ENCODE measurements at places on chromosomes 11 and 22.
A peak's percentile ranks its signal among the peaks of the same experiment; 100 is the strongest.

GRCh38 chr11:101881586-101881985, 33.2 kb upstream of the CEP126 start:
- no peak for DNase-seq

DNA sequence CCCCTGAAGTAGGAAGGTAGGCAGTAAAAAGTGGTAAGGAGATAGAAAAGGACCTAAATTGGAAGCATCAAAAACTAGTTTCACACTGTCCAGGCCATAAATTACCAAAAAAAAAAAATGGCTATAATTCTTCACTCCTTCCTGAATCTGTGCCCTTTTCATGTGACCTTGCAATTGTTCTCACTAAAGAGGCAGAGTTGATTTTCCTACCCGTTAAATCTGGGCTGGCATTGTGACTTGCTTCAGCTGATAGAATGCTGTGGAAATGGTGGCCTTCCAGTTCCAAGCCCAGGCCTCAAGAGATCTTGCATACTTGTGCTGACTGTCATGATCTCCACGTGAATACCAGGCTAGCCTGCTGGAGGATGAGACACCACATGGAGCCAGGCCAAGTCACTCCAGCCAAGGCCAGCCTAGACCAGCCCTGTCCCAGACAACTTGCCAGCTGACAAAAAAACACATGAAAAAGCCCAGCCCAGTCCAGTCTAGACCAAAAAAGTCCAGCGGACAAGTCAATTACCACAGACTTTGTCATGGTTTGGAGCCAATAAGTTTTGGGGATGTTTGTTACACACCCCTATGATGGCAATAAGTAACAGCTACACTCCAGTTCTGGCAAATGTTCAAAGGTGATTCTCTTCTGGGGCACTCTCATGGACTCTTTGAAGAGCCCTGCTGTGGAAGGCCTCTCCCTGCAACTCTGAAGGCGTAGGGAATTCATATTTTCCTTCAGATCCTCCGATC, 51.4 kb upstream of the NUP50 start:
- no peak for DNase-seq

DNA sequence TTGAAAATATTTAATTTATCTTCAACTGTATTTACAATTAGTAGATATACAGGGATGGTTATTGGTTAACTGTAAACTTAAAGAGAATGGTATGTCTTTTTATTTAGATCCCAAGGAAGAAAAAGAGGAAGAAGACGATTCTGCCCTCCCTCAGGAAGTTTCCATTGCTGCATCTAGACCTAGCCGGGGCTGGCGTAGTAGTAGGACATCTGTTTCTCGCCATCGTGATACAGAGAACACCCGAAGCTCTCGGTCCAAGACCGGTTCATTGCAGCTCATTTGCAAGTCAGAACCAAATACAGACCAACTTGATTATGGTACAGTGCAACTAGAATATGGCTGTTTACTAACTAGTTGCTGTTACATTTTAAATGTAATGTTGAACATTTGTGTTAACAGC, 12.7 kb upstream of the CNTF start:
- DNase-seq, result peak; percentile 72

DNA sequence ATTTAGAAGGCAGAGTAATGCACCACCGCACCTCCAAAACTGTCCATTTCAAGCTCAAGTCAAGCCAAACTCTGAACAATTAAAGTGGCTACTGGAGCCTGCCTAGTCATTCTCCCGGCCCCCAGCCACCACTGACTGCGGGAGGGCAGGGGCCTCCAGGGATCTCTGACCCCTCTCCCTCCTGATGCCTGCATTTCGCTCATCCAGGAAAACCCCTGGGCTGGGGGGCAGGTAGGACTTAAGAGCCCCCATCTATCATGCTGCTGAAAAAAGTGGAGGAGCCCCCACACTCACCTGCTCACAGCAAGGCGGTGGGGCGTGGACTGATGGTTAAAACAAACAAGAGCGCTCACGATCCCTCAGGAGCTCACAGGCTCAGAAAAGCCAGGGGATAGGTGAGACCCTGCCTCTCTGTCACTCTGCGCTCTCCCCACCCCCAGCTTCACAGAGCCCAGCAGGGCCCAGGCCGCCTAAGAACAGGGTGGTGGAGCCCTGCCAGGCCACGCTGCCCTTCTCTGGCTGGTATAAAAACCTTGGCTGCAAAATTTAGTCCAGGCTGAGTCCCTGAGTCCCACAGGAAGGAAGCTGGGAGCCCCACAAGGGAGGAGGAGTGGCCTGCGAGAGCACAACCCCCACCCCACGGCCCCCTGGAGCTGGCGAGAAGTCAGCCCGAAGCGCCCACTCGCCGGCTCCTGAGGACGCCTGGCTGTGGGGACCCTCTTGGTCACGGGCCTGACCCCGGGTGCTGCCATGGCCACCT, 21.0 kb upstream of the MOB2 start:
- peak; percentile 27 for DNase-seq

DNA sequence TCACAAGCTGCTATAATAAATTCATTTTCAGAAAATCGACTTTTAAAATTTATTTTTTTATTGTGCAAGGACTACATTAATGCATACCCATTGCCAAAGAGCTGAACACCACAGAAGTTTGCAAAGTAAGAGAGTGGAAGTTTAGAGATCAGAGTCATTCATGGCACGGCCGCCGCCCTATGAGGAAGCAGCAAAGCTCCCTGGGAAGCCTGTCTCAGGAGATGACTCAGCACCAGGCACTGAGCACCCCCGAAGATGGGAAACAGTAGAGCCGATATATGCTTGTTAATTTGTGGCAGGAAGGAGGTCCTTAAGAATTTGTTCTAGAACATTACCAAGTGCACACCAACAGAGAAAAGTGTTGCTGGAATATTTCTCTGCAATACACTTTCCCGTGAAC, 693.7 kb downstream of the OPCML start:
- no peak for DNase-seq

DNA sequence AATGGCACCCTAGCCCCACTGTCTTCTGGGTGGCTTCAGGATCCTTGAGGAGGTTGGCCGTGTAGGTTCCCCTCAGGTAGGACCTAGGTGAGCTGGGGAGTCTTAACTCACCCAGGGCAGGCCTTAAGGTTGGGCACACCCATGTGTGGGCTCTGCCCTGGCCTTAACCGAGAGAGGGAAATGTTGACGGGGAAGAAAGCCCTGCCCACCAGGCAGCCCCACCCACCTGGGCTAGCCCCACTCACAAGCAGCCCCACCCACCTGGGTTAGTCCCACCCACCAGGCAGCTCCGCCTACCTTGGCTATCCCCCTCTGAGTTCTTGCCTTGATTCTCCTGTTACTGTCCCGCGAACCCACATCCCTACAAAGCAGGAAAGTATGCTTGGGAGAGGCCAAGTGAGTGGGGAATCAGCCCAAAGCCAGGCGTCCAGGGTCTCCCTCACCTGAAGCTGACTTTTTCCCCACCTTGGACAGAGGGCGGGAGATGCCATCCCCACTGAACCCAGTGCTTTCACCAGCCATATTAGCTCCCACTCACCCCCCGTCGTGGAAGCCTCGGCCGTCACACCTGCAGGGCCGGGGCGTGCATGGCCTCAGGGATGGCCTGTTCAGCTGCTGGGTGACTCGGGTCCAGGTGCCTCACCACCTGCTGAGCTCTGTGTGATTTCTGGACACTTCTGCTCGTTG, at the start of gene MYEOV:
Gene MYEOV, plus strand, starts transcription at position 337 of the 687 bp plus-strand sequence. CDS start 1,200 bp downstream, outside the sequence.
- DNase-seq, result peak; percentile 20

DNA sequence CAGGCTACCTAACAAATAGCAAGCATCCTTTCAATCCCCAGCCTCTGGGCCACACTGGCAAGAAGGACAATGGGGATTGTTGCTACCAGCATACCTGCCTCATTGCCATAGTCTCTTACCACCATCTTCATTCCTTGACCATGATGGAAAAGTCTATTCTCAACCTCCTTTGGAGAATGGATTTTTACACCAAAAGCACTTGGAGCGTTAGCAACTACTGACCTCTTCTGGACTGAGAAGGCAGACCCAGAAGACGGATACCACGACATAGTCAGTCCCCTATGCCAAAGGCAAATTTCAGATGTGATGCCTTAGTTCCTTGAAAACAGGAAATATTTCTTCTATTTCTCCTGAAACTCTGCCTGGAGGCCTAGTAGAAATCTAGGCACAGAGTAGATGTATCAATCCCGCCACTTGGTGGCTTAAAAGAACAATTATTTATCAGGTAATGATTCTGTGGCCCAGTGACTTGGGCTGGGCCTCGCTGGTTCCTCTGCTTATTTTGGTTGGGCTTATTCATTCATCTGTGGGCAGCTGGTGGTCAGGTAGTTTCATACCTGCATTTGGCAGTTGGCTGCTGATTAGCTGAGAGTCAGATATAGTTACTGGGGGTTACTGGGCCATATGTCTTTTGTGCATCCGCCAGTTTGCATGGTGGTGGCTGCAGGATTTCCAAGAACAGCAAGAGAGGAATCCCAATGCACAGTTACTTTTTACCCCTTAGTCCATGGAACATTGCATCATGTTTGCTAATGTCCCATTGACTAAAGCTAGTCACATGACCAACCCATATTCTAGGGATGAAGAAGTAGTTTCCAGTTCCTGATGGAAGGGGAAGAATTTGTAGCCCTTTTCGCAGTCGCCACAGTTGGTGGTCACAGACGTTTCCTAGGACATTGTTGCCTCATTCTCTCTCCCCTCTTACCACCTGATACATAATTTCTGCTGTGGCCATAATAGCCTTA, 75.2 kb downstream of the DHCR7 start:
- no peak for DNase-seq

DNA sequence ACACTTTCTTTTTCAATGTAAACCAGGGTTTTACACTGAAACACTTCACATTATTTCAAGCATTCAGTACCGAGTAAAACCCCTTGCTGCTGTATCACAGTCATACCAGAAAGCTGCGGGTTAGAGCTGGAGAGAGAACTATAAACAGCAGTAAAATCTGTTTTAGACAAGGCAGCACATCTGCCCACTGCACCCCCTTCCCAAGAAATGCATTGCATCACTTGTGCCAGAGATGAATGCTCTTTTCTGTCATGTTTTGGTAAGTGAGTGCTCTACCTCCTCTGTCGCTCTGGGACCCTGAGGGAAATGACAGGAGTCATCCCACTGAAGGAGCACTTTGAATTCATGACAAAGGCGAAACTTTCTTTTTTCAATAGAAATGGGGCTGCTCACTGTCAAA, 107.2 kb downstream of the MAML2 start:
- no peak for DNase-seq

DNA sequence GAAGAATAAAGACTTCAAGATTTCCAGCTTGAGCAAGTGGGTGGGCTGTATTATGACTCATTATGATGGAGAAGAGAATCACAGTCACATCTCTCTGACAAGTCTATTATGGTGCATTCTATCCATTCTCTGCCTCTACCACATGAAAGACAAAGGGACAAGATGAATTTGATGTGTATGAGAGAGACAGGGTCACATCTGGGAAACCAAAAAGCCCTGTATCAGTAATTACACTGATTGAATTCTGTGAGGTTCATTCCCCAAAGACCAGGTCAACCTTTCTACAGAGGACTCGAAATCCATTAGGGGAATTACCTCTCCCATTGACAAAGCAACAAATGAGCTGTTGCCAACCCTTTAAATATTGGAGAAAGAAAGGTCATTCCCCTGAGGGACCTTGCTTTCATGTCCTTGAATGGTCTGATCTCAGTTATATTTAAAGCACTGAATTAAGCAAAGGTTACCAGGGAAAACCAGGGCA, 109.6 kb downstream of the USP35 start:
- DNase-seq, result no peak

GRCh38 chr11:83023410-83023809, 48.3 kb downstream of the RAB30 start:
- DNase-seq, result no peak

DNA sequence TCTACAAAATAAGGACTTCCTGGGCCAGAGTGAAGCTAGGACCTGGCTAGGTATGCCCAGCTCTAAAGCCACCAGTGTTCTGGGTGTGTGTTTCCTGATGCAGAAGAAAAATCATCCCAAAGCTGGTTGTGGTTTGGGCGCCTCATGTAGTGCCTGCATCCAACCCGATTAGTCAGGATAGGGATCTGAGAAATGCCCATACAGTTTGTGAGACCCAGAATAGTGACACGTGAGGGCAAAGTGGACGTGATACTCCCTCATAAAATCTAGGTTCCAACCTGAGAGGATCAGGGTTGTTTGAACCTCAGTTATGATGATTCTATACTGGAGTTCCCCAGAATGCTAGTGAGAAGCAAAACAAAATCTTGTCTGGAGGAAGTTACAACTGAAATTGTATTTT, 238.4 kb downstream of the TBC1D22A start:
- DNase-seq, result no peak

GRCh38 chr11:125476721-125477120, 19.3 kb downstream of the FEZ1 start:
- DNase-seq, result no peak

DNA sequence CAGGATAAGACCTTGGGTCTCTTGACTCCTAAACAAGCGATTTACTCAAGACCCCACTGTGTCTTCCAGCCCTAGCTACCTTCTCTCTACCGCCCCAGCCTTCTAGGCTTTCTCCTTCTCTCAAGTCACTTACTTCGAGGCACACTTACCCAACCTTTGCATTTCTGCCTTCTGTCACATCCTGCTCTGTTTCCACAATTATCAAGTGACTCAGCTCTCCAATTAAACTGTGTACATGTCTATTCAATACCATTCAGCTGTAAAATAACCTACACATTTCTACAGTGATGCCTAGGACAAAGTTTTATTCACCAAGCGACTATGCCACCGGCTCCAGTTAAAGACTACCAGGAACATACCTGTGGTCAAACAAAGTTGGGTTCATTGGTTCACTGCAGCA, 69.0 kb downstream of the LARGE1 start:
- no peak for DNase-seq

- DNase-seq, result no peak
These were observed 669 bp upstream of the GAL3ST1 start for GRCh38 chr22:30574997-30575671.

DNA sequence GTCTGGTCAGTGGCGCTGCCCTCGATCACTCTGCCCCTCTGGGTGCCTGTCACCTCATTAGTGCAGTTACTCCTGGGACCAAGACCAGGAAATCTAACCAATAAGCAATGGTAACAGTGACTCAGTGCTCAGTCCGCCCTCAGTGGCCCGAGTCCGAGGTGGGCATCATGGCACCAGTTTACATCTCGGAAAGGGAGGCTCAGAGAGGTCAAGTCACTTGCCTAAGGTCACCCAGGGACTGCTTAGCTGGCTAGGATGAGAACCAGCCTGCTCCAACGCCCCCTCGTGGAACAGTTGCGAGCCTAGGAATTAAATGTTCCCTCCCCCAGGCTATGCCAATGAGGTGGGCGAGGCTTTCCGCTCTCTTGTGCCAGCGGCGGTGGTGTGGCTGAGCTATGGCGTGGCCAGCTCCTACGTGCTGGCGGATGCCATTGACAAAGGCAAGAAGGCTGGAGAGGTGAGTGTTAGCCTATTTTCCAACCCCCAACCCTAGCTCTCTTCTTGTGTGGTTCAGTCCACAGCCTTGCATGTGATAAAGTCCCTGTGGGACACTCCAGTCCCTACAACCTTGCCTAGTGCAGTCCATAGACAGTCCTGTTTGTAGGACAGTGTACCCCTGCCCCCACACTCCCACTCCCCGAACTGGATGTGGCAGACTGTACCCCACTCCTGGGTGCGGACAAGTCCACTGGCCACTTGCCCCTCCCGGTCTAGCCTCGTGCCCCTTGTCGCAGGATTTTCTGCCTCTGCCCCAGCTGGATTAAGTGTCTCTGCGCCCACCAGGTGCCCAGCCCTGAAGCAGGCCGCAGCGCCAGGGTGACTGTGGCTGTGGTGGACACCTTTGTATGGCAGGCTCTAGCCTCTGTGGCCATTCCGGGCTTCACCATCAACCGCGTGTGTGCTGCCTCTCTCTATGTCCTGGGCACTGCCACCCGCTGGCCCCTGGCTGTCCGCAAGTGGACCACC, 1.1 kb downstream of the MTFP1 start:
- DNase-seq, result peak; percentile 73

All from Kasumi-1 (cell line).